ENCODE measurements at places on chromosomes 12 and 14.

GRCh38 chr12:124752437-124753227 lies 111.0 kb downstream of the SCARB1 start:
- DNase-seq, result no peak

- DNase-seq, result no peak
Measured at GRCh38 chr12:74890237-74890599, 319.4 kb downstream of the KCNC2 start.

GRCh38 chr12:79141776-79142175 lies 277.2 kb downstream of the SYT1 start:
- DNase-seq, result no peak

GRCh38 chr12:123713823-123714585 lies 1.9 kb downstream of the ATP6V0A2 start:
- no peak for DNase-seq

DNA sequence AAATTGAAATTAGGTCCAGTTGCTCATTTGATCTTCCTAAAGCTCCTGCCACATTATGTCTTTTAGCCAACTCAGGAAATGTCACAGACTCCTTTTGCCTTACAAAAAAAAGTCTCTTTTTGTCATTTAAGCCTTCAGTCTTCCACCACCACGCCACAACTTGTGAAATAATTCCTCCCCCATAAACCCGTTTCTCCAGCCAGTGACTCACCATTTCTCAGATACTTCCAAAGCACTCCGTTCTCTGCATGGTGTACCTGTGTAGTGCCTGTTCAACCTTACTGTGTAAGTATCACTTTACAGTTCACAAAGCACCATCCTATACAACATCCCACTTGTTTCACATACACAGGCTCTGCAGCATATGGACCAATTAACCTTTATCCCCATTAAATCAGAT lies 139.5 kb upstream of the AEBP2 start:
- no peak for DNase-seq

GRCh38 chr14:100389497-100390104 lies 66.5 kb downstream of the SLC25A47 start:
- no peak for DNase-seq

DNA sequence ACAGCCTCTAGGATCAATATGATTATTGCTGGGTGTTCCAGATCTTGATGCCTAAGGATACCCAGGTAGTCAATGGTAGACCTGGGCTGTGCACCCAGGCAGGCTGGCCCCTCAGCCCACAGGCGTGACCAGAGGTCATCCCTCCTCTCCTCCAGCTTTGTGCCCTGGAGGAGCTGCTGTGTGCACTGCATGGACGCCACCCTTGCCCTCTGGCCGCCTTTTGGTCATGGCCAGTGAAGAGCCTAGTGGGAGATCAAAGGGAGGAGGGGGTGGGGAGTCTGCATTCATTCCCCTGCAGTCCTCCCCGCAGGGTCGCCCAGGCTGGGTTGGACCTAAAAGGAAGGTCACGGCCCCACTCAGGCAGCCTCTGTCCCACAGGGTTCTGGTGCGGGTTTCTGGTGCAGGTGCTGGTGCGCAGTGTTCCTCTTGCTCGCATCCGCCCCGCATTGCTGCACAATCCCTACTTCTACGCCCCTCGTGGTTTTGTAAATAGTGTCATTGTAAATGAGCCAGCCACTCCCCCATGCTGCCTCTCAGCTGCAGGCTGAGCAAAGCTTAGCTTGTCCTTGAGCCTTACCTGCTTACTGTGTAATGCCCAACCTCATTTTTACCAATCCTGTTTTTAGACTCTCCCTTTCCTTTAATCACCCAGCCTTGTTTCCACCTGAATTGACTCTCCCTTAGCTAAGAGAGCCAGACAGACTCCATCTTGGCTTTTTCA lies 55.3 kb downstream of the PSMA6 start:
- DNase-seq, result no peak

DNA sequence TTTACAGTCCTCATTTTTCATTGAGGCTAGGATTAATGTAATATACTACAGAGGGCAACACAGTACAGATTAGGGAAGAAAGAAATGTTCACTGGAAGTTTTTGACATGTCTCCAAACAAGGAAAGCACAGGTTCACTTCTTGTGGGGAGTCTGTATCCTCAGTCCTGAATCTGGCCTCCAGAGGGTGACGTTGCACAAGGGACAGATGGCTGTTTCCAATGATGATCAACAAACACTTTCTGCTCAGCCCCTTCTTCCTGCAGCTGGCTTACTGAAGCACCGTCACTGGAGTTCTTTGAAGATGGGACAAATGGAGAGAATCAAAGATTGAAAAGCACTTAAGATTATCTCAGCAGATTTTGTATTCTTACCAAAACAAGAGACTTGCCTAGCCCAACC lies 123.3 kb upstream of the OR4E1 start:
- no peak for DNase-seq

DNA sequence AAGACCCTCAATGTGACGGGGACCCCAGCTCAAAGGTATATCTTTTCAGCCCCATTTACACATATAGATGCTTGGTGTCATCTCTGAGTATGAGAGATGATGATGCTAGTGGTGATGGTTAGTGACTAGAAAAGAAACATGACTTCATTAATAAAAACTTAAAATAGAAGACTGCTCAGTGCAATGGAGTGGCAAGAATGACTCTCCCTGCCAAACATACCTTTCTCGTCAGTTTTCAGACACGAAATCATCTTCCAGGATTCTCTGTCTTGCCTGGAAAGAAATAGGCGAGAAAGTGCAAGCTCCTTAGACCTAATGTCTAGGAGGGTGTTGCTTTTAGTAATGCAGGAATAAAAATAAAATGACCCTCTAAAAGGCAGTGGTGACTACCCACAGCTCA lies 71.7 kb downstream of the TPH2 start:
- DNase-seq, result no peak

DNA sequence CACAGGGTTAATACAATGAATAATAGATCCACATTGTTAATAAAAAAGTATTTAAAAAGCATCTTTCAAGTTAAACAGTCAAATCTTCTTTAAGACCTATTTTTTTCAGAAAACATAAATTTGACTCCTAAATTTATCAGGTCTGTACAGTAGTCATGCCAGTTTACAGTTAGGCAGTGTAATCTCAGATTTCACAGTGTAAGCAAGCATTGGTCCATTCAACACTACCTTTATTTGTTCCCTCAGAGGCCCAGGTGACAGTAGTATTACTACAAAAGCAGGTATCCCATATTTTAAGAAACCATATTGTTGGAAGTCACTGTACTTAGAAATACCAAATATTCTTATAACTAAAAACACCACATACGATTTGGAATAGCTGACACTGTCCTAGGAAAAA lies 6.1 kb downstream of the ATP2B1 start:
- DNase-seq, result no peak

DNA sequence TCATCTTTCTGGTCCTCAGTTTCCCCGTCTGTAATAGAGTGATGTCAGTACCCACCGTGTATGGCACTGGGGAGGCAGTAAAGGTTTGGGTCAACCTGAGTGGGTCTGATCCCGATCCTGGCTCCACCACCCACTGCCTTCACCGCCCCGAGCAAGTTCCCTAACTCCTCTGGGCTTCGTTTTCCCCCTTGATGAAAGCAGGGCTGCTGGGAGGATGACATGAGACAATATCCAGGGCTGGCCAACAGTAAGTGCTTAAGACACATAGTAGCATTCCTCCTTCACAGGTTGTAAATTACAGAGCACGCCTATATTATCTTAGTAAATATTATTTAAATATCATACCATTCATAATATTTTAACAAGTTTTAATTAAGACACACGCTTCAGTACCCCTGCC lies 595 bp downstream of the PLEK2 start:
- no peak for DNase-seq

GRCh38 chr14:91754185-91754584 lies 22.3 kb upstream of the CATSPERB start:
- DNase-seq, result no peak

DNA sequence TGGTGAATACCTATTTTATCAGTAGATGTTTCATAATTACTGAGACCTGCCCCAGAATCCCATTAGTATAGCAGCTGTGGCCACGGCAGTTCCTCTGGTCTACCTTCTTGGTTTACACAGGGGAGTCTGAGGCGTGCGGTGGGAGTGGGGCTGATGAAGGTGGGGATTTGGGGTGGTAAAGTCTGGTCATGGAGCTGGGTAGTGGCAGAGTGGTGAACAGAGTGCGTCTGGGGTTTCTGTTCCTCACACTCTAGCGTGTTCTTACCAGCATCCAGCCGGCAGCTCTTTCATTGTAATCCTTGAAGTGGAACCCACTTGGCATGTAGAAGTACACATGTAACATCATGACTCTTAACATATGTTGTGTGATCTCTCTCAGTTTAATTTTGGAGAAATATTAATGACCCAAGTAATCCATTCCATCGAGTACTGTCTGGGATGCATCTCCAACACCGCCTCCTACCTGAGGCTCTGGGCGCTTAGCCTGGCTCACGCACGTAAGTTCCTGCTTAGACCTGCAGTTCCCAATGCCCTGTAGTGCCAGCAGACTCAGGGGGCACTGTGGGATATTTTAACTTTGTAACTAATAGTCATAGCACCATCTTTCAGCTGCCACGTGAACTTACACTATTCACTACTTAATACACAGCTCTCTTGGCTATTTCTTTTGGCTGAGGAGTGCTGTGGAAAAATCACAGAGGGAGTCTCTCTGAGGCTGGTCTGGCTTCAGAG lies 7.9 kb upstream of the DNAH10 start:
- DNase-seq, result no peak

DNA sequence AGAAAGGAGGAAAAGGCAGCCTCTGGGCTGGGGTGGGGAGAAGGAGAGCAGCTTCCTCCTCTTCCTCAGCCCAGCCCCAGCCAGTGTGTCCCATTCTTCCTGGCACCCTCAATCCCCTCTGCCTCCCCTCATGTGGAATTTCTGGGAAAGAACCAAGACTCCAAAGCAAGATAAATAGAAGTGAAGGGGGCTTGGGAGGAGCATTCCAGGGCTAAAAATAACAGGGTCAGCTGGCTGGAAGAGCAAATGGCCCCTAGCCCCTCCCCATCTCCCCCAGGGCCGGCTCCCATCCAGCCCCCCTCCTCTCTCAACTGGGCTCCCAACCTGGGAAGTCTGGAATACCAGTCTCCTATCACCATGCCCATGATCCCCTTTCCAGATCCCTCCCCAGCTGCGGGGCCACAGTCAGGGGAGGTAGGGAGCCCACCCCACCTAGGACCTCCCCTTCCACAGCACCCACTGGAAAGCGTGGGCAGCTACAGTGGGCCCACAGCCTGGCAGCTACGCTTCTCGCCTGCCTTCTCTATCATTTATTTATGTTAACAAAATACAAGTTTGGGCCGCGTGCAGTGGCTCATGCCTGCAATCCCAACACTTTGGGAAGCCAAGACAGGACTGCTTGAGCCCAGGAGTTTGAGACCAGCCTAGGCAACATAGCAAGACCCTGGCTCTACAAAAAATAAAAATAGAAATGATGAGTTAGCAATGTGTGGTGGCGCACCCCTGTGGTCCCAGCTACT lies 88.3 kb downstream of the IRF2BPL start:
- DNase-seq, result no peak

GRCh38 chr12:56687223-56688128 lies 608 bp downstream of the PTGES3 start:
- peak; percentile 26 for DNase-seq

- DNase-seq, result no peak
Measured at GRCh38 chr12:6253278-6253677, 53.1 kb downstream of the CD9 start.

GRCh38 chr12:95548056-95548538 lies 3.2 kb downstream of the USP44 start:
- peak; percentile 20 for DNase-seq

DNA sequence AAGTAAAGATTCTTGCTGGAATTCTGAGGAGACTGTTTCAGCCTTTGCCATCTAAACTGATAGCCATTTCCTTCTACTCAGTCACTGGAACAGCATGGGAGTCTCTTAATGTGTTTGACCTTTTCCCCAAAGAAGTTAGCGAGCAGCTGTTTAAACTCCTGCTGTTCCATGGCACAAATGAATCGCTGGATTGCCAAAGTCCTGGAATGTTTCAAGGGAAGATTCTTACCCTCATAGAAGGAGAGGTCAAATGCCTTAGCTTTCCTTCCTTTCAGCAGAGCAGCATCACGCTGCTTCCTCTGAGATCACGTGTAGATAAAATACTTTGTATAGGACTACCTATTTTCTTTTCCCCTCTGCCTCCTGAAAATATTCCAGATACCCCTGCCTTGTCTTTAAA lies 10.5 kb upstream of the NR2C1 start:
- DNase-seq, result no peak

DNA sequence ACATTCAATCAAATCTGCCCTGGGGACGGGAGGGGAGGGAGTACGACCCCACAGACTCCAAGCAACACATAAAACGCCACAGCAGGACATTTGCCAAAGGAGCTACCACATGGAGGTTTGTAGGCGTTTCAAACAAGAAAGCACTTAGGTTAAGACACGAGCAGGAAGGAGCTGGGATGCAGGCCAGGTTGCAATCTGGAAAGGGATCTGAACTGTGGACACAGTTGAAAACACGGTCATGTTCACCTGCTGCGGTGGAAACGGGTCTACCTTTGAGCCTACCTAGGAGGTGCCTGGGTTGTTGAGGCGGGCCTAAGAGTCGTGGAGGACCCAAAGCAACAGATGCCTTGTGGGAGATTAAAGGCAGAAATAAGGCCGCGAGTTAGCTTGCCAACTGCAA lies 18.4 kb downstream of the PRKAB1 start:
- DNase-seq, result no peak

- DNase-seq, result no peak
Measured at GRCh38 chr12:104354868-104355570, 51.5 kb downstream of the EID3 start.

DNA sequence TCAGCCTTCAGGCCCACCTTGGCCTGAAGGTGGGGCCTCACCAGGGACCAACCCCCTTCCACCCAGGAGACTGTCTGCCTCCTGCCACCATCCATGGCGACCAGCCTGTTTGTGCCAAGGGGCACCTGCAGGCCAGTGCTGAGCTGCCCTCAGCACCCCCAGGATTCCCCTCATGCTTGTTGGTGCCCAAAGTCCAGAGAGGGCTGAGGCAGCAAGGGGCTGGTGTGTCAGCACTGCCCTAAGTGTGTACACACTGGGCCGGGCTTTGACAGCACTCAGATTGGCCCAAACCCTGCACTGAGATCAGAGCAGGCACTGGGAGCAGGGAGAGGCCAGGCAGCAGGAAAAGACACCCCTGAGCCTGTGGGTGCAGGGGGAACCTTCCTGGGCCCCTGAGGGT lies 18.6 kb downstream of the SYNJ2BP start:
- no peak for DNase-seq

GRCh38 chr14:74514471-74514941 lies 20.9 kb downstream of the ISCA2 start:
- DNase-seq, result no peak

DNA sequence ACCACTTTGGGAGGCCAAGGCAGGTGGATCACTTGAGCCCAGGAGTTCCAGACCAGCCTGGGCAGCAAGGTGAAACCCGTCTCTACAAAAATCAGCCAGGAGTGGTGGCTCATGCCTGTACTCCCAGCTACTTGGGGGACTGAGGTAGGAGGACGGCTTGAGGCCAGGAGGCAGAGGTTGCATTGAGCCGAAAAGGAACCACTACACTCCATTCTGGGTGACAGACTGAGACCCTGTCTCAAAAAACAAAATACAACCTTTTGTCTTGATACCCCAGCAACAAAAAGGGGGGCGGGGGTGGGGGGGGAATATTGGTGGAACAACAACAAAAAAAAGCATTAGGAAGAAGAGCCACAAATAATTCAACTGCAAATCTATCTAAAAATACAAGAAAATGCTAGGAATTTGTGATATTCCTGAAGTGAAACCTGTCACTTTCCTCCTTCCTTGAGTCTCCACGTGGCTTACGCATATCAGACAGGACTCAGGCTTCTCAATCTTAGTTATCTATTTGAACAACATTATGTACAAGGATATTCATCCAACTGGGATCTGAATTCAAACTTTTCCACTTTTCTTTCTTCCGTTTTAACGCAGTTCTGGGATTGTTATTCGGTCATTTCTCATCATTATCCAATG lies 1.3 kb downstream of the R3HDM2 start:
- DNase-seq, result no peak
